NCI-H1436 (cell line): ENCODE measurements at places on chromosomes 4 and X.

- DNase-seq = no peak
Observed at GRCh38 chr4:111689731-111690130, 455.5 kb upstream of the FAM241A start.

GRCh38 chrX:109619771-109620170 lies 5.2 kb downstream of the KCNE5 start:
- DNase-seq = no peak

DNA sequence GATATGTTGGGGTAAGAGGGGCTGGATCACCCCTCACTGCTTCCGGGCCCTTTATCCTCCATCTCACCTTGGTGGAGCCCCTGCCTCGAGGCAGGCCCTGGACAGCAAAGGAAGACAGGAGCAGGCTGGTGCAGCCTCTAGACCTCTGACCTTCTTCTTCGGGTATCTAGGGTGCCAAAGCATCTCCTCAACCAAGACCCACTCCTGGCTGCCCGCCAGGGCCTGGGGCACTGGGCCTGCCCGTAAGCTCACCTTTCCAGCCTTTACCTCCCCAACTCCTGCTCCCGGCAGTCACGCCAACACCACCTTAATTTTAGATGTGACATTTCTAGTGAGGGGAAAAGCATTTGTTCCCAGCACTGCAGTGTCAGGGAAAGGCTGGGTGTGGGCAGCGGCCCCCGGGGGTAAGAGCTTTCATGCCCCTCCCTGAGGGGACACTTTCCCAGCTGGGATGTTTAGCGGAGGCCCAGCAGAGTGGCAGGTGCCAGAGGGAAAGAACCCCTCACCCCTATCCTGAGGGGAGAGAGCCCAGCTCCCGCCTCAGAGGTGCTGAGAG lies 6.7 kb downstream of the MAN2B2 start:
- DNase-seq = no peak

- peak; percentile 63 for DNase-seq
Observed at GRCh38 chr4:39544580-39545315, 17.5 kb upstream of the UGDH start.

DNA sequence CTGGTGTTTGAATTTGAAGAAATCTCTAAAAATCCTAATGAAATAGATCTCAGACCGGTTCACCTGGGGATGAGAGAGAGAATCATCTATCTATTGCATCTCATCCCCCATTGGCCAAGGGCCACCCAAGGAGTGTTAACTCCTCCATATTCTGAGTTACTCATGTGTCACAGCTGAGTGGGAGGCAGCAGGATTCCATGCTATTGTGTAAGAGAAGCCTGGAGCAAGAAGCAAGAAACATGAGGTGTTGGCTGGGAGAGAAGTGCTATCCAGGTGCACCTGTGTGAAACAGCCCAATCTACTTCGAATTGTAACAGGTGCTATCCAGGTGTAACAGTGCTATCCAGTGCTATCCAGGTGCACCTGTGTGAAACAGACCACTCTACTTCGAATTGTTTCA lies 150.3 kb upstream of the MAOA start:
- DNase-seq = no peak

GRCh38 chrX:19554786-19555185 lies 39.5 kb upstream of the MAP3K15 start:
- no peak for DNase-seq

DNA sequence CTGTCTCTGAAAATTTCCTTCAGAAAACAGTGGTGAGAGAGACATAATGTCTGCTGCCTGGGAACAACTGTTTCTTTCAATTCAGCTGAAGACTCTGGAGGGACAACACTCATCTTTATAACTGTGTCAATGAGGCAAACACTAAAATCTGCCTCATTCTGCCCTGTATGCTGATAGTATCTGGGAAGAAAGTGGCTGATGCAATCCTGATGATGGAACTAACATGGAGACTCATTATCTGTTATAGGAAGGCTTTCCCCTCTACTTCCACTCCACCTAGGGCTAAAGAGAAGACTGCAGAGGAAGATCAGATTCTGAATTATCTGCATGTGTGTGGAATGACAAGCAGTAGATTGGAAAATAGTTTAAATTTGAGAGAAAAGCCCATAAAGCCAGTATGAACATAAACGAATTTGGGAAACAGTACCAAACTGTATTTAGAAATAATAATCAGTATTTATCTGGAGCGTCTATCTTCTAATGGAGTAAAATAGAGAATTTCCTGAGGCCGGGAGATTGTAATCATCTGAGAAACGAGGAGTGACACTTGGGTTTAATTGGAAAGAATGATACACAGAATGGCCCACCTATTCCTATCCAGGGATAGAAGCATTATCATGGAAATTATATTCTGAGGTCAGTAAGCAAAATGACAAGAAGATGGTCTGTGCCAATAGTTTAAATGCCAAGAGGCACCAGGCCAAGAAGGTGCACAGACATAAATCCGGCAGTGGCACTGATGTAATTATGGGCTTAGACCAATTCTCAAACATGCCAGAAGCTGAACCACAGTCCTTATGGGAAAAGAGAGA lies 85.4 kb downstream of the SHISA3 start:
- no peak for DNase-seq

- no peak for DNase-seq
Observed at GRCh38 chr4:127441571-127441970, 191.2 kb upstream of the INTU start.

GRCh38 chr4:33031328-33031727 lies 2311.2 kb downstream of the PCDH7 start:
- no peak for DNase-seq

DNA sequence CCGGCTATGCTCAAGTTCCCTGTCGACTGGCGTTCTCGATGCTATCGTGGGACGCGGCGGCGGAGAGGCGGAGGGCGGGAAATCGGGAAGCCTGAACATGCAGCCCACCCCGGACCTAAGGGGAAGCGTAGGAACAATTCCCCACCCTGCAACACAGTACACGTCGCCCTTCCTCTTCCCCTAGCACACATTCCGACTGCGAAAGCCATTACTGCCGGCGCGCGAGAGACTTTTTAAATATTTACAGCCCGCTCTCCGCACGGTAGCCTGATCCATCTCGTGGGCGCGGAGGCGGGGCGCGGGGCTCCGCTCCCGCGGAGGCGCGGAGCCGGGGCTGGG lies 48.1 kb upstream of the BCOR start:
- no peak for DNase-seq

GRCh38 chrX:17459008-17459611 lies 84.1 kb downstream of the NHS start:
- DNase-seq = peak; percentile 20

GRCh38 chr4:8252301-8253173 lies 17.0 kb upstream of the HTRA3 start:
- DNase-seq = no peak

- no peak for DNase-seq
Observed at GRCh38 chr4:6439120-6439762, 33.2 kb downstream of the PPP2R2C start.

- DNase-seq = no peak
Observed at GRCh38 chrX:70446380-70447350, 2.0 kb downstream of the DLG3 start.

DNA sequence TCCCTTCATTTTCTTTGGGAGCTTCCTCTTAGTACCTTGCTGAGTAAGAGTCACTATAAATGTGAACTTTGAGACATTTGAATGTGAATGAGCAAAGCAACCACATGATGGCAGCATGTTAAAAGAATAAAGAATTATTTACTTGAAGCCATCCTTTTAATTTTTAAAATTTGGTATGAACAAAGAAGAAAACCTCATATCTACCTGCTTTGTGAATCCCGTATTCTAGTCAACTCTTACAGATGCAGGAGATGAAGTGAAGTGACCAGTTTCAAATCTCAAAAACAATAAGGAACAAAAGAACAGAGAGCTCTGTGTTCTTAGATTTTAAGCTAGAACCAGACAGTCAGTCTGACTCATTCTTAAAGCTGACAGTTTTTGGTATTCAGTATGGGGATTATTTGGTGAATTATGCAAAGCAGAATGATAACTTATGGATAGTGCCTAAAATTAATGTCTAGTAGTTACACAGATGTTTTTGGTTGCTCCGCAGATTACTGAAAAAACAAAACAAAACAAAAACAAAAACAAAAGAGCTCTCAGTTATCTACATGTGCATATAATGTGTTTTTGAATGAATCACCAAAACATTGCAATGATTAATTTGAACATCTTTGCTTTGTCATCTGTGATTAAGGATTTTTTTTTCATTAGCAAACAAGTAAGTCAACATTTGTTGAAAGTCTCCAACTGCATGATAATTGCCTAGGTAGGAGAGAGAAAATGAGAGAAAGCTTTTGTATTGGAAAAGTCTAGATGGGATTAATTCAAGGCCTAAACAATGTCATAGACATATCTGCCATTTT lies 48.2 kb upstream of the H2AZ1 start:
- peak; percentile 46 for DNase-seq

DNA sequence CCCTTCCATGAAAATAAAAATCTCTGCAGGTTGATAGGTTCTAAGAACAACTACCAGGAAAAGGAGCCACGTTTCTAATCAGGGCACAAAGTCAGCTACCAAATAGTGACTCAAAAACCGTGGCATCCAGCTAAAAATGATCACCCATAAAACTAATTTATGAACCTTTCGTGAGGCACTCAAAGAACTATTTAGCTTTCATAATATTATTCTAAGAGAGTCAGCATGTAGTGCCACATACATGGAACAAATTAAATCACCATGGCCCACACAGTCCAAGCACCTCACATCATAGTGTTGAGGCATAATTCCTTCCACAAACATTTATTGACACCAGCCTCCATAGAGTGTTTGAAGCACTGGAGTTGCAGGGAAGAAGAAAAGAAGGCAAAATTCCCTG lies 252.0 kb upstream of the PPARGC1A start:
- DNase-seq = no peak

GRCh38 chrX:13472975-13473374 lies 96.4 kb upstream of the EGFL6 start:
- no peak for DNase-seq

- DNase-seq = no peak
Observed at GRCh38 chrX:119423631-119424030, 24.5 kb downstream of the SLC25A43 start.

GRCh38 chr4:33696041-33696440 lies 2548.3 kb downstream of the ARAP2 start:
- DNase-seq = no peak

DNA sequence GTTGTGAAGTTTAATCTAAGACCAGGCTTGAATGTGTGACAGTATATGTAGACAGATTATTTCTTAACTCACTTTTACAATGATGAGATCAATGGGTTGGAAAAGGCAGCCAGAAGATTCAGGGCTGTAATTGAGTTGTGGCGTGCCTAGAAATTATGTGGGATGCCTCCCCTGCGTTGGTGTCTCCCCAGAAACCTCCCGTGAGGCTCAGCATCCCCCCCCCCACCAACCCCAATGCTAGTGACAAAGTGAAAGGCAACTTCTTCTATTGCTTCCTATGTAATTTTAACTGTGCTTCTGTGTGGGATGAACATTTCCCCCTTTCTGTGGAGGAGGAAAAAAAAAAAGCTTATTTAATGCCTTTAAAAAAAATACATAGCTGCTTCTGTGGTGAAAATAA lies 297.9 kb downstream of the ARHGAP10 start:
- DNase-seq = no peak

DNA sequence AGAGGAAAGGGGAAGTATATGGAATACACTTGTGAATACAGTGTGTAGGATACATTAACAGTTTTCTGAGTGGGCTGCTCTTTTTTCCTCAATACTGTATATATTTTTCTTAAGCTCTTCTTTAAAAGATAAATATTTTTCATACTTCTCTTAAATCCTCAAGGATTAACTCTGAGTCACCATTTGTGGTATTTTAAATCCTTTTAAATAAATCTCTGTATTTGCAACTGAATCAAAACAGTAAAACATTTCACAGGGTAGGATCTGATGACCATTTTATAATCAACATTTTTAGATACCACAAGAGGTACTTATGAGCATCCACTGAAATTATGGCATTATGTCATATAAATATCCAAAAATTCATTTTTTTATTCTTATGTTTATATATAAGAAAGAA lies 87.6 kb downstream of the GAB1 start:
- DNase-seq = no peak

GRCh38 chr4:74483226-74483911 lies 38.4 kb downstream of the AREG start:
- DNase-seq = no peak

- DNase-seq = no peak
Observed at GRCh38 chr4:92992758-92993157, 689.0 kb downstream of the GRID2 start.

DNA sequence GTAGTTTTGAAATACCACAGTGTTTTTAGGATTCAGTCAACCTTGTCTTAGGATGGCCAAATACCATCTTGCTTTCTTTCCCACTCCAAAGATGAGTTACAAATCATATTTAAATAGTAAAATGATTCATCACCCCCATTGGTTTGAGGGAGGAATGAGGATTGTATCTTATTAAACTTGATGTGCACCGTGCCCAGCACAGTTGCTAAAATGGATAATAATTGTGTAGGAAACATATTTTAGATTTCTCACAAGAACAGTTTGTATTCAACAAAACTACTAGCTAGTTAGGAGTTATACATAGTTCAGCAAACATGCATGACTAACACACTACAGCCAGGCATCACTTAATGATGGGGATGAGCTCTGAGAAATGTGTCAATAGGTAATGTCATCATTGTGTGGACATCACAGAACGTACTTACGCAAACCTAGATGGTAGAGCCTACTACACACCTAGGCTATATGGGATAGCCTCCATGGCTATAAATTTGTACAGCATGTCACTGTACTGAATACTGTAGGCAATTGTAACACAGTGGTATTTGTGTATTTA lies 245.4 kb downstream of the FBXW7 start:
- DNase-seq = no peak

GRCh38 chrX:134024686-134025377 lies 39.4 kb upstream of the GPC3 start:
- DNase-seq = no peak
